ENCODE measurements at places on chromosomes 12 and 14. TPM values are rescaled to one million over a fixed set of nuclear protein-coding genes. Genes with fewer than 3 reads are reported as not detected.

Gene CLEC9A
- not detected for total RNA-seq

Gene GEMIN2
- total RNA-seq: 9.9 TPM

Gene CLEC2B
- 2.3 TPM for total RNA-seq

Gene AKAP6
- total RNA-seq: 18.2 TPM

Gene GLT8D2
- total RNA-seq: 46.4 TPM

Gene SERPINA9
- total RNA-seq: not detected

Gene LRFN5
- 0.30 TPM for total RNA-seq

Gene BCL11B
- under 0.01 TPM for total RNA-seq

Gene TAS2R20
- total RNA-seq: 1.9 TPM

Gene NDUFA9
- 89.4 TPM for total RNA-seq

Gene EMP1
- 201 TPM for total RNA-seq

Gene DCTN2
- 81.7 TPM for total RNA-seq

All from smooth muscle cell of the coronary artery (primary cell).